Anterior cingulate cortex (tissue), 58 donors: ENCODE measurements at places on chromosomes 11 and 22.

- DNase-seq = no peak
These were observed 282.5 kb downstream of the KCNA4 start for GRCh38 chr11:29734287-29734686.

GRCh38 chr11:69497221-69497787, 15.8 kb downstream of the LINC01488 start:
- peak; percentile 80 for DNase-seq

DNA sequence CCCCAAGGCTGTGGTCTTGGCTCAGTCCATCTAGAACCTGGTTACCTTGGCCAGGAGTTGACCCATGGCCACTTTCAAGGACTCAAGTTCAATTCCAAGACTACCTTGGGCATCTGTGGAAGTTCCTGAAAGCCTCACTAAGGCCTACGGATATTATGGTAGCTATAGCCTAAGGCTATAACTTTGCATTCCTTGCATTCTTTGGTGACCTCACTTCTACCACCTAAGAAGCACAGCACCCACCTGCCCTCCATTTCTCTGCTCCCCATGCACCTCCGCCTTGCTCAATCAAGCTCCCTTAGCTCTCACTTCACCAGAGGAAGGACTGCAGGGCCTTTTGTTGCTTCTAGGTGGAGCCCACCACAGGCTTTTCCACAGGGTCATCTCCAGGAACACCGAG, 50.3 kb upstream of the GALNT18 start:
- DNase-seq = no peak

DNA sequence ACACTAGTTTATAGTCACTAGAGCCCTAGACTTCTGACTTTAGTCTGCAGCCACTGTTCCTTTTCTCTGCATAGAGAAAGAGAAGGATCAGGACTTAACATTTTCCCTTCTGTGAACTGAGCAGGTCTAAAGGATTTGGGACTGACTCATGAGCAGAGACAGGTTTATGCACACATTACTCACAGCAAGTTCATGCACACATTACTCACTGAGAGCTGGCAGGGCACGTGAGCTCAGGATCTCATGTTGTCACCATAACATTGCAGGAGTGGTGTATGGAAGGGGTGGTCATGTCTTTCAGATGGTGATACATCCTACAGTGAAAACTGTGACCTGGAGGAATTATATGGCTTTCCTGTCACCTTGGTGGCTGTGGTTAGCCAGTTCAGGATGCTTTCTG, 56.4 kb downstream of the CEP164 start:
- DNase-seq = no peak

GRCh38 chr11:112518371-112518770, 257.7 kb upstream of the PLET1 start:
- no peak for DNase-seq

GRCh38 chr11:125335106-125335505, 161.0 kb downstream of the FEZ1 start:
- DNase-seq = no peak

- no peak for DNase-seq
These were observed 16.5 kb downstream of the TMEM258 start for GRCh38 chr11:61775606-61776554.
